Stimulated activated CD4-positive, alpha-beta T cell treated with anti-CD3 and anti-CD28 coated beads, Interleukin-15, amount 100 ng/mL, for 48 hours (primary cell): ENCODE measurements at places on chromosomes 7 and 10.

DNA sequence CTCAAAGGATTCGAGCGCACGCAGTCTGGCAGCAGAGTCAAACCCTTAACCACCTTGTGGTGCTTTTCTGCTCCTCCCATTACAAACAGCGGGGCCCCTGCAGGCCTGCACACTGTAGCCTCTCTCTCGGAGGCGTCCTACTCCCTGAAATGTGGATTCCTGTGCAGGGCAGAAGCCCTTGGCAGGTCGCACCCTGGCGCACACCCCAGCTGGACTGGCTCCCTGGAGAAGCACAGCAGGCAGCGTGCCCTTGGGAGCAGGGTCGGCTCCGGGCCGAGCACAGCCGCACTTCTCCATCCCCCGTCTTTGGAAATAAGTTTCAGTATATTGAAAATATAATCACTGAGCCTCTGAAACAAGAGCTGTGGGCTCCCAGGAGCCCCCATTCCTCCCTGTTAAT lies 144.1 kb downstream of the C10orf105 start:
- no peak for DNase-seq

- DNase-seq = no peak
Measured at GRCh38 chr10:126042906-126043305, 146.5 kb downstream of the FANK1 start.

GRCh38 chr10:17256051-17256450 lies 28.0 kb downstream of the VIM start:
- DNase-seq = no peak

DNA sequence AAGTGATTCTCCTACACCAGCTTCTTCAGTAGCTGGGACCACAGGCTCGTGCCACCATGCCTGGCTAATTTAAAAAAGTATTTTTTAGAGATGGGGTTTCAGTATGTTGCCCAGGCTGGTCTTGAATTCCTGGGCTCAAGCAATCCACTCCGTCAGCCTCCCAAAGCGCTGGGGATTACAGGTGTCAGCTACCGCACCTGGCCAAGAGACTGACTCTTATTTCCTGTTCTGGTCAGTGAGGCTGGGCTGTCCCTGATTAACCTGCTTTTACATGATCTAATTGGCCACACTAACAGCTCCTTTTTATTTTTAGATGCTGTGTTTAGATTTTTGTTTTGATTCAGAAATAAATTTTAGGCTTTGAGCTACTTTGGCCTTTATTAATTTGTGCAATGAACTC lies 203.9 kb downstream of the NXPH1 start:
- DNase-seq = no peak

DNA sequence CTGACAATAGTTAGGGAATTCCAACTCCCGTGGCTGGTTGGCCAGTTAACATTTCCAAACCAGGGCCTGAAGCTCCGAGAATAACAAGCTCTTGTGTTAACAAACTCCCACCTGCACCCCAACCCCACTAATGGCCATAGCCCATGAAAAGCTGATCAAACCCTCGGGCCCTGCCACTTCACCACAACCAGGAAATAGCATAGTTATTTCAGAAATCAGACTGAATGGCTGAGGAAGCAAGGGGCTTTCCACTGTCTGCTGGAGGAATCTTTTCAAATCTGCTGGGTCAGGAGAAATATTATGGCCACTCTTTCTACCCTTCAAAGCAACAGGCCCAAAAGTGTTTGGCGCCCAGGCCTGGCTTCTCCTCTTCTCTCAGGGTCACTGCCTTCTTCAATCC lies 145.6 kb downstream of the GLCCI1 start:
- DNase-seq = no peak

- no peak for DNase-seq
Measured at GRCh38 chr7:22438994-22439393, 61.0 kb downstream of the STEAP1B start.

DNA sequence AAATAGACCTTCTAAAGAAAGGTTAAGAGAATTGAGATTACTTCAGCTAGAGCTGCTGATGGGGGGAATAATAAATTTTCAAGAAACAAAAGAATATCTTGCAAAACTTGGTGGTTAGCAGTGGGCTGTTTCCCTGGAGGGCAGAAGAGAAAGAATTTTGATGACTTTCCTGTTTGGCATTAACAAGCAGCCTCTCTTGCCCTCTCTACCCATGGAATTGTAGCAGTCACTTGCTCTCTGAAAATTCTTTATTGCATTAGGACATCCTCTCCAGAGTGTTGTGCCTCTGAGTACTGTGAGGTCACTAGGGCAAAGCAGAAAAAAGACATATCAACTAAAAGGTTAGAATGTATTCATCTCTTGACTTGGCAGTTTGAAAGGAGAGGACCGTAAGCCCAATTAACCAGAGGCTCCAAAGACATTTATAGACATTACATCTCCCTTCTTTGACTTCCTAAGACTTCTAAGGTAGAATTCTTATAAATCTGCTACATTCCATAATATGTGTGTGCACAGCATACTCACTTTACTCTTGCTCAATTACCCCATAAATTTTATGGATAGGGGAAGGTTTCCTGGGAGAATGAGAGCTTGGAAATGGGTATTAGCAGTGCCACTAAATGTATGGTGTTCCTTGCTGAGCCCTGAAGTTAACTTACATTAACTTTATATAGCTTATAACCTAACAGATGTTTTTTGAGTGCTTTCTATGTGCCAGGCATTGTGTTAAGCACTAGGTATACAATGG lies 215.3 kb downstream of the KIF20B start:
- DNase-seq = no peak

DNA sequence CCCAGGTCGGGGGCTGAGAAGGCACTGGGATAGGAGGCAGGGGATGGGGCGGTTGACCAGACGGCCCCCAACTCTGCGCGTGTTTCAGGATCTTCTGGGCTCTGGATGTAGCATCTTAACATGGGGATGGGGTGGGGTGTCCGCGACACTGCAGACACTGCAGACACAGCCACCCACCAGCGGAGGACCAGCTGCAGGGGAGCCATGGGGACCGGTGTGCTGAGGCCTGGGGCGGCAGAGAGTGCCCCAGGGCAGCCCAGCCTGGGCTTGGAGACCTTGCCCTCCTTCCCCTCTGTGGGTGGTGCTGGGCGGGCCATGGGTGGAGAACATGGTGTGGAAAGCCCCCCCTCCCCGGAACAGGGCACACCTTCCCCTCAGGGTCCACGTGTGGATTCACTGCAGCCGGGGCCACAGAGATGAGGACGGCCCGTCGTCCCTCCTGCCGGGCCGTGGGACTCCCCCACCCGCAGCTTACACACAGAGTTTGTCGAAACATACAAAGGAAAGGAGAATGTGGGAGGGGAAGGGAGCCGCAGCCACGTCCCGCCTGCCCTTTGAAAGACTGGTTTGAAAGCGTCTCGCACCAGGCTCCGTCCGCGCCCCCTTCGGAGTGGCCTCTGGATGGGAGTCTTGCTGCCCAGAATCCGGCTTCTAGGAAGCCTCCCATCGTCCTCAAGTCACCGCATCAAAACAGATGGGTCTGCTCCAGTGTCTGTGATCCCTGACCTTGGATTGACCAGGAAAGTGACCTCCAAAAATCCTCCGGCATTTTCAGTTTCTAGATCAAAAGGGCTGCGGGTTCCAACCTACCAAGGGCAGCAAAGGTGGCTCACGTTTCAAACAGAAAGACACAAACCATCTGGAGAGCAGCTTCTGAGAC lies 91.5 kb upstream of the TCERG1L start:
- no peak for DNase-seq

GRCh38 chr10:102627736-102628293 lies 16.5 kb upstream of the TRIM8 start:
- DNase-seq = no peak

- no peak for DNase-seq
Measured at GRCh38 chr7:26329520-26330255, 38.0 kb downstream of the SNX10 start.

DNA sequence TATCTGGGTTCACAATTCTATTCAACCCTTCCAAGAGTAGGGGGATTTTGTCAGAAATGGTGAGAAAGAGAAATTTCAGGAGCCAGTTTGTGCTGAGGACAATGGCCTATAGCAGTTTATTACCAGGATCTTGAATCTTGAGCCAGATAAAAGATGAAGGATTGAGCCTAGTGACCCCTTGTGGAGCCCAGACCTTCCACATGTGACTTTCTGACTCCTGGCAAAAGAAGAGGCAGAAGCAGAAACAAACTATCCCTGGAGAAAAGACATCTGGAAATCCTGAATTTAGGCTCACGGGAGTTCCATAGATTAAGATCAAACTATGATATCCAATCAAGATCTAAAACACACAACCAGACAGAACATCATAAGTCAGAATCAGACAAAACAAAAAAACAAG lies 60.9 kb upstream of the CHRM2 start:
- no peak for DNase-seq

DNA sequence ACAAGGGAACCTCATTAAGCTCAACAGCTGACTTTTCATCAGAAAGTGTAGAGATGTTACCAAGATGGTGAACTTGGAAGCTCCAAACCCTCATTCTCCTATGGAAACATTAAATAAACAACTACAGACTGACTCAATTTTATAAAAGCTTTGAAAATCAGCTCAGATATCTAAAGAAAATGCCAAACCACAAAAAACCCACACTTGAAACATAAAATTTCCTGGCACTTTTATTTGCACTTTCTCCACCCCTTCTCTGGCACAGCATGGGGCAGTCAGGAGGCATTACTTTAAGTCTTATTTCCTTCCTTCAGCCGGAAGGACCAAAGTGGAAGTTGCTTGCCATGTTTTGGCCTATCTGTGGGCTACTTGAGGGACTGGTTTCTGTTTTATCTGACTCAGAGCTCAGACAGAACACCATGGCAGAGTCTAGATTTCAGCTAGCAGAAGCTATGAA lies 114.7 kb downstream of the ODAD2 start:
- DNase-seq = no peak

DNA sequence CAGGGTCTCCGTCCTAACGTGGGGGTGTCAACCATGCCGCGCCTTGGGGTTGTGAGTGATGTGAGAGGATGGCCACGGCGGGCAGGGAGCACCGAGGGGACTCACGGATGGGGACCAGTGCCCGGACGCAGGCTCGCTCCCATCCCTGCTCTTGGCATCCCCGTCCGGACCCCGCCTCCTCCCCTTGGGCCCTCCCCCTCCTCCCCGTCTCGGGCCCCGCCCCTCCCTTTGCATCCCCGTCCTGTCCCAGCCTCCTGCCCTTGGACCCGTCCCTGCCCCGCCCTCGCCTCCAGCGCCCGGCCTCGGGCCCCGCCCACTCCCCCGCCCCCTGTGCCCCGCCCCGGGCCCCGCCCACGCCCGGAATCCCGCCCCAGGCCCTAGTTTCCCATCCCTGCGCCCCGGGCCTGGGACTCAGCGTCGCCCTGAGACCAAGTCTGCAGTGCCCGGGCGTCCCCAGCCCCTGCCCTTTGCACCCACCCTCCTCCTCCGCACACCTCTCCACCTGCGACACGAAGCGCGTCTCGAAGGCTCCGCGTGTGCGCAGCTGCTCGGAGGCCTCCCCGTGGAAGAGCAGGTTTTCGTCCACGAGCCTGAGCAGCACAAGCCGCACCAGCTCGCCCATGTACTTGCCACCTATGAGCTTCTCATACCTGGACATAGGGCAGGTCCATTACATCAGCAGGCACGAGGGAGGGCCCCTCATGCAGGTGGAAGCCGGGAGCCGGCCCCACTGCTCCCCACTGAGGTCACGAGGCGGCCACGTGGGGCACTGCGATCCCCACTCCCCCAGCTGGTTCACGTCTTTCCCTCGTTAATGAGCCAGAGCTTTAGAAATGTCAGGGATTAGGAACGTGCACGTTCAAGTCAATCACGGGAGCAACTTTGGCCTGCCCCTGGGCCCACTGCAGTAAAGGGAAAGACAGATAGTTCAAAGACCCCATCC lies 5.1 kb upstream of the MYL7 start:
- peak; percentile 74 for DNase-seq

GRCh38 chr10:44627591-44628354 lies 242.9 kb upstream of the CXCL12 start:
- DNase-seq = no peak

DNA sequence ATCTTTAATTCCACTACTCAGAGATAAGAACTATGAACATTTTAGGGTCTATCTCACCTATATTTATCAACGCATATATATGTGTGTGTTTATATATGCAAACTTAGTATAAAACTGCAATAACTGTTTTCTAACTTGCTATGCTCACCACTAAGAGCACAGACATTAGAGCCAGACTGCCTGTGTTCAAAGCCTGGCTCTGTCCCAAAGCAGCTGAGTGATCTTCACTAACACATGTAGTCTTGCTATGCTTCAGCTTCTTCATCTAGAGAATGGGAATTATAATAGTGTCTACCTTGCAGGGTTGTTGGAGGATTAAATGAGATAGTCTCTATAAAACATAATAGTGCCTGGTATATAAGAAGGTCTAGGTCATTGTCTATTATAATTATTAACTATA lies 165.5 kb downstream of the MAGI2 start:
- no peak for DNase-seq

DNA sequence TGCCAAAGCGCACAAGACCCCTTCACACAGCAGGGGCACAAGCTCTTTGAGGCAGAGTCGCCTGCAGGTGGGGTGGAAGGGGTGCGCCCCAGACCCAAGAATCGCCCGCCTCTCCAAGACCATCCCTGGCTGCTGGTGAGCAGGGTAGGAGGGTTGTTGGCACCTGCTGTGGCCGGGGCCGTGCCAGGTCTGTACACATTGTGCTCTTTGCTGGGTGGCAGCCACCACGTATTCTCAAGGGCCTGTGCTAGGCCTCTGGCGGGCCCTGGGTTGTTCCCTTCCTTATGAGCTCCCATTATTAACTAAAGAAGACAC lies 84.4 kb downstream of the LHPP start:
- DNase-seq = no peak

DNA sequence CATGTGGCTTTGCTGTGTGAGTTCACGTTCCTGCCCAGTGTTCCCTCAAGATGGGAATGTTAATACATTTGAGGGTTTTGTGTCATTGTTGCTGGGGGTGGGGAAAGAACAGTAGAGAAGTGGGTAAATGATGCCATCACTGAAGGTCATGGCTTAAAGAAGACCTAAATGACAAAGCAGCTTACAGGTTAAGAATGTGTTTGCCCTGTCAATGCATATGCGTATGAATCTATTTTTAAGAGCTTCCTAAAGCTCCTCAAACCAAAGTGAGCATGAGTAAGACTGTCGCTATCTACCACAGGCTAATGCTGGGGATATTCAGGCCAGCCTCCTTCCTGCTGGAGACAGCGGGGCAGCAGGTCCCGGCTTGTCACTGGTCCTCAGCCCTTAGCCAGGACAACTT lies 162.9 kb downstream of the CREB5 start:
- no peak for DNase-seq

- DNase-seq = no peak
Measured at GRCh38 chr10:17873946-17874345, 64.8 kb downstream of the MRC1 start.

- DNase-seq = no peak
Measured at GRCh38 chr10:1646332-1646731, 91.0 kb downstream of the ADARB2 start.

DNA sequence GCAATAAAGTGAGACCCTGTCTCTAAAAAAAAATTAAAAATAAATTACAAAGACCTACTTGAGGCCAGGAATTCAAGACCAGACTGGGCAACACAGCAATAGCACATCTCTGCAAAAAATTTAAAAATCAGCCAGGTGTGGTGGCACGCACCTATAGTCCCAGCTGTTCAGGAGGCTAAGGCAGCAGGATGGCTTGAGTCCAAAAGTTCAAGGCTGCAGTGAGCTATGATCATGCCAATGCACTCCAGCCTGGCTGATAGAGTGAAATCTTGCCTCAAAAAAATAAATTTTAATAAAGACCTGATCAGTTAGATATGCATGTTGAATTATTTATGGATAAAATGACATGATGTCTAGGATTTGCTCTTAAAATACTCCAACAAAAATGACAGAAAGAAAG lies 34.9 kb downstream of the P4HA1 start:
- DNase-seq = no peak
